ENCODE measurements at places on chromosomes 4 and X.

DNA sequence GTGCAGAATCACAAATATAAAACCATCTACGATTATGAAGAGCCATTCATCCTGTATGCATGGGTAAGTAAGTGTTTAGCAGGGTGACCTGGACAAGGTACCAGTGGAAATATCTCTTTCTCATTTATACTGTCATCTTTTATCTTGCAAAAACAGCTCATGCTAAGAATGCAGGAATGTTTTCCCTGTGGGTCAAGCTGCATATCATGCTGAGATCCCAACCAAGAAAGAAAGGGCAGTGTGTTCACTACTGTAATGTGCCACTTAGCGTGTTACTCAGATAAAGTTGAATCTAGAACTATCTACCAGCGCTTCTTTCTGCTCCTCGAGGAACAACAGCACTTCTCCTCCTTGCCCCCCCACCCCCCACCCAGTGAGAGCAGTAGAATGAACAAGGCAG lies 212.7 kb upstream of the TBL1X start:
- DNase-seq: no peak

DNA sequence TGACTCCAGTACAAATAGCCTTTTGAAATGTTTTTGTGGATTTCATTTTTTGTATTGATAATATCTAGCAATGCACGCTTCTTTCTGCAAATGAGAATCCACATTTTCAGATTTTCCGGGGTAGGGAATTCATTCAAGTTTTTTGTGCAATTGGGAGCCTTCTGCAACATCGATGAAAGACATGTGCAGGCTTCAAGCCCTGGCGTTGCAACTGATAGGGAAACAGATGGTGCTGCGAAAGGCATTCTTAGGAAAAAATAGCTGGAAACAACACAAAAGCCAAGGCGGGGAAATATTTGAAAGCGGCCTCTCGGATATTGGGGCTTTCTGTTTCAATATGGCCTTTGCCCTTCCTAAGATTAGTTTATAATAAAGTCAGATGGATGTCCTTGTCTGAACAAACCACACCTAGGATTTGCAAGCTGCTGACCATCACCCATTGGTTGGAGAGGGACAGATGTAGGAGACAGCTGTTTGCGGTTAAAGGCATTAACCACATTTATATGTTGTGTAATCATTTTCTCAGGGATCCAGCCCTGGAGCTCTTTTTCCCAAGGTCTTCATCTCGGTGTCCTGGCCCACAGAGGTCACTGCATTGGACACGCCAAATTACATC lies 136.5 kb downstream of the PRKX start:
- DNase-seq: no peak

DNA sequence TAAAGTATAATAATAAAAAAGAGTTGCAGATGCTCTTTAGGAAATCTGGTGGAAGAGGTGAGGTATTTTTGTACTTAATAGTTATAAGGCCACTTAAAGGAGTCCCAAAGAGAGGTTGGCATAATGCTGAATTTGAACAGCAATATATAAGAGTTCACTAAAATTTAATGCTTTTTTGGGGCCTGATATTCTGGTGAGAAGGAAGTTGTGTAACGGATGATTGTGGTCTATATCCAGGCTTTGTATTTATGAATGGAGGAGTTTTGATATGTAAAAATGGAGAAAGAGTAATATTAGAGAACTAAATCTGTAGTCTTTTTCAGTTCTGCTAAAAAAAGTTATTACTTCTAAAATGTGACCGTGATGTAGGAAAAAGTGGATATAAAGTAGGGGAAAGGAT lies 20.4 kb downstream of the BMP2K start:
- no peak for DNase-seq

- no peak for DNase-seq
These were observed 521.1 kb downstream of the FSTL5 start for GRCh38 chr4:161642708-161643107.

DNA sequence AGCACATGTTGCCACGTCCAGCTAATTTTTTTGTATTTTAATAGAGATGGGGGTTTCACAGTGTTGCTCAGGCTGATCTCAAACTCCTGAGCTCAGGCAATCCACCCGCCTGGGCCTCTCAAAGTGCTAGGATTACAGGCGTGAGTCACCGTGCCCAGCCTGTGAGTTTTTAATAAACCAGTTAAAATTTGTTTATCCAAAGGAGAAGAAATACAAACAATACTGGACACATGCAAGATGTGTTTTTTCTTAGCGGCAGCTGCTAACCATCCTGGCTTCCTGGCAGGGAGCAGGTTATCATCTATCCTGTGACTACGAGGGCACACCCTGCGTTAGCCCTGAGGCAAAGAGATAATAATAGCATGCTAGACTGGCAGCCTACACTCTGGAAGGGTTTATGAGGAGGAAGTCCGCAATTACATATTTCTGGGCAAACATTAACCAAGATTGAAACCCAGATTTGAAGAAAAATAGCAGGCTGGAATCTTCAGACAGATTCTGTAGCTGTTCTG lies 191.4 kb downstream of the SPRY1 start:
- DNase-seq: peak; percentile 55

- no peak for DNase-seq
These were observed 68.8 kb upstream of the CLNK start for GRCh38 chr4:10753336-10753735.

DNA sequence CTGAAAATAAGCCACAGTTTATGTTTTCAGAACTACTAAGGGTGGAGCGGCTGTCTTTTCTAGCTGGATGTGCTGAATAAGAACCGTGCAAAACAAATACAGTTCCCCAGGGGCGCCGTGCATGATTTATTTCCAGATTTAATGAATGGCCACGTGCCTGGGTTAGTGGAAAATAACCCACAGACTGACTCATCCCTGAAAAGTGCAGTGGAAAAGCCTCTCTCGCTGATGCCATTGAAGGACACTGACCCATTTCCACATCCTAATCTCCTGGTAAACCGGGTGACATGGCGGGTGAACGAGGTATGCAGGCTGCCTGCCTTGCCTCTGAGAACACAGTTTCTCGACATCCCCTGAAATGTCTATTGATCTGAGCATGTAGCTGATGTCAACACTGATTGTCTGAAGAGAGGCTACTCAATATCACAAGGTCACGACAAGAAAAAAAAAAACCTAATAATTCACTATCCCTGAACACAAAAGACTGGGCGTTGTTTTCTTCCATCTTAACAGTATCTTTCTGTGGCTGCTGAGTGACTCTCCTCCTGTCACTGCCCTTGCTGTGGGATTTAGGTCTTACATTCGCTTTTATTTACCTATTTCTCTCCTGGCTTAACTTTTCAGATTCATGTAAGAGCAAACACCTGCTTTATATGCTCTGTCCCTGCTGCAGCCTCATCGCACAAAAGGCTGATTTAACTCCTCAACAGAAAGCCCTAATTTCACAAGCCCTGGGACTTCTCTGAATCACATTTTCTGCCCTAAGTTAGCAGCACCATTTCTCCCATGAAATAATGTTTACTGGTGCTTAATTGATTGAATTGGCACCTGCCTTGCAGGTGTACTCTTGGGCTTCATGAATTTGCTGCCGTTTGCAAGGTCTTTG lies 76.9 kb upstream of the SCOC start:
- DNase-seq: peak; percentile 56

- DNase-seq: no peak
These were observed 16.0 kb upstream of the FGF16 start for GRCh38 chrX:77431227-77431626.

DNA sequence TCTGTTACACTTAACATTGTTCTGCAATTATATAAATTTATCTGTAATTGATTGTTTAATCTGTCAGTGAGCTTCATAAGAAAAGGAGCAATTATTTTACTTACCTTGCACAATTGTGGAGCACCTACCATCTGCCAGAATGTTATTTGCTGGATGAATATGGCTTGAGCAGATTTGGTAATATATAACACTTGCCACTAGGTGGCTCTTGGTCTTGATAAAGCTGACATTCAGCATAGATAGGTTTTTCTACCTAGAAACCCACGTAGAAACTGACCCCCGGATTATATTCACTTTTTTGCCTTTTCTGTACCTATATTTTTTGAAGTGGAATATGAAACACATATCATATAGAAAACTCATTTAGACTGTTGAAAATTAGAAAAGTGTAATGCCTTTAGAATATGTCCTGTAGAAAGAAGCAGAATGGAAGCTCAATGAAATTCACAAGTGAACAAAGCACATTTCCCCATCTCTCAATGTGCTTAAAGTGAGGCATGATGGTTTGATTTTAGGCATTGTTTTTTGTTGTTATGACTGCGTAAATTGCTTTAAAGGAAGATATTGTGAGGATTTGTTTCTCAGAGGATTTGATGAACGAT lies 9.5 kb downstream of the RBPJ start:
- DNase-seq: peak; percentile 25

GRCh38 chrX:119647552-119648420 lies 41.6 kb upstream of the NKRF start:
- no peak for DNase-seq

DNA sequence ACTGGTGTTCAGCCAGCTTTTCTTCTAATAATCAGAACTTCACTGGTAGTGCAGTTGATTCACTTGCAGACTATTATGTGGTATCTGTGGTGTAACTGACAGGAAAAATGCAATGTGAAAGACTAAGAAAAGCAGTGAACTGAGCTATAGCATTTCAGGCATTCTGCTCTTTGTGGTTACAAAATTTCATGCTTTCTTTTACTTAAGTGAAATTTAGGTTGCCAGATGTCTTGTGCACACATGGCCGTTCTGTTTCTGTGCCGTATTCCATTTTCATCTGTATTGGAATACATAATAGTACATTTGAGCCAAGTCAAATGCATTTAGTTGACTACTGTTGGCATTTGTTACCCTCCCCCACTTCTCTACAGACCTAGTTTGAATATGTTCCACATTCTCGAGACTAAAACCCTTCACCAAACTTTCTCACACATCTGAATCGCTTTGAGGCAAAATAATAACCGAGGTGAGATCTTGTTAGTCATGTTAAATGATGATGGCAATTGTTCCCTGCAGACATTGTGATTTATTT lies 8.2 kb downstream of the RTL3 start:
- DNase-seq: no peak

- DNase-seq: no peak
These were observed 399.6 kb upstream of the NDST3 start for GRCh38 chr4:117634716-117635115.

DNA sequence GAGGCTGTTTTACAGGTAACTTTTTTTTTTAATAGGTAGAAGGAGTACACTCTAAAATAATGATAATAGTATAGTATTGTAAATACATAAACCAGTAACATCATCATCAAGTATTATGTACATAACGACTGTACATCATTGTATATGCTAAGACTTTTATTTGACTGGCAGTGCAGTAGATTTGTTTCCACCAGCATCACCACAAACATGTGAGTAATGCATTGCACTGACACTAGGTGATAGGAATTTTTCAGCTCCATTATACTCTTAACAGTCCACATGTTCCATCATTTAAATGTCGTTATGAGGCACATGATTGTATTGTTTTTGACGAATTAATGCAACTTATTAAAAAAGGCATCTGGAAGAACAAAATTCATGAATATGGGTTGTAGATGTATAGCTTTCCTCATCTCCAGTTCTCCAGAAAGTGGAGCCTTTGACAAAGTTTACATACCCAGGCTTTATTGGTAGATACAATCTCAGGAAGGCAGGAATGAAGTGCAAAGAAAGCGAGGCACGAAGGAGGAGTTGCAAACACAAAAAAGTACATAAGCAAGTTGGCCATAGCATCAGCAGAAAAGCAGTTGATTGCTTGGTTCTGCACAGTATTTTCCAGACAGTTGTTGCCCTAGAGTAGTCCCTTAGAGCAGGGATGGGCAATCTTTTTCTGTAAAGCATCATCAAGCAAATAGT lies 336.9 kb upstream of the NR3C2 start:
- no peak for DNase-seq

DNA sequence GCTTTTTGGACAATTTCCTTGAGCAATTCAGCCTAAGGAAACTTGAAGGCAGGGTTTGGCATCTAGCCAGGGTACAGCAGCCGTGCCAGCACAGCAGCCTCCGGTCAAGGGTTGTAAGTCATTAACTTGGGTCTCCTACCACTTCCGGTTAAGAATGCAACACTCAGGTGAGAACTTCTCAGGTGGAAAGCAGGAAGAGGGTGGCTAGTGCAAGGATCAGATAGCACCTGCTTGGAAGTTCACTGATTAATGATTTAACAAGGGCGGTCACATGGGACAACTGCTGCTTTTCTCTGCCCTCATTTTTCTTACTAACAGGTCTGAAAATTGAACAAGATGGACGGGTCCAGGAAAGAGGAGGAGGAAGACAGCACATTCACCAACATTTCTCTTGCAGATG lies 30.1 kb upstream of the SCOC start:
- DNase-seq: peak; percentile 13

- DNase-seq: no peak
These were observed 35.3 kb downstream of the CD99L2 start for GRCh38 chrX:150863191-150863590.

- DNase-seq: no peak
These were observed 114.0 kb downstream of the RBM47 start for GRCh38 chr4:40515398-40516293.

- no peak for DNase-seq
These were observed 21.5 kb downstream of the BTC start for GRCh38 chr4:74772783-74773182.

DNA sequence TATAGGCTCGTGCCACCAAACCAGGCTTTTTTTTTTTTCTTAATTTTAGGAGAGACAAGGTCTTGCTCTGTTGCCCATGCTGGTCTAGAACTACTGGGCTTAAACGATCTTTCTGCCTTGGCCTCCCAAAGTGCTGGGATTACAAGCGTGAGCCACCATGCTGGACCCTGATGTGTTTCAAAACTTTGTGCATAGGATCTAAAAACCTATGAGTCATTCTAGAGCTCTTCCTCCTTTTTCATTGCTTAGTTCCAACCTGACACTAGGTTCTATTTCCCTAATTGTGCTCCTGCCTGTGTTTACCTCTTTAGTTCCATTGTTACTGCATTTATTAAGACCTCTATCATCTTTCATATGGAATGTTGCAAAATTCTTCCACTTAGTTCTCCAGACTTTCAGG lies 57.3 kb downstream of the HPGD start:
- DNase-seq: no peak

- DNase-seq: peak; percentile 34
These were observed 95.1 kb downstream of the USP9X start for GRCh38 chrX:41180194-41180908.

- DNase-seq: no peak
These were observed 639.8 kb downstream of the DMD start for GRCh38 chrX:32571579-32571978.

- no peak for DNase-seq
These were observed 4.6 kb downstream of the RNF175 start for GRCh38 chr4:153755186-153755585.

DNA sequence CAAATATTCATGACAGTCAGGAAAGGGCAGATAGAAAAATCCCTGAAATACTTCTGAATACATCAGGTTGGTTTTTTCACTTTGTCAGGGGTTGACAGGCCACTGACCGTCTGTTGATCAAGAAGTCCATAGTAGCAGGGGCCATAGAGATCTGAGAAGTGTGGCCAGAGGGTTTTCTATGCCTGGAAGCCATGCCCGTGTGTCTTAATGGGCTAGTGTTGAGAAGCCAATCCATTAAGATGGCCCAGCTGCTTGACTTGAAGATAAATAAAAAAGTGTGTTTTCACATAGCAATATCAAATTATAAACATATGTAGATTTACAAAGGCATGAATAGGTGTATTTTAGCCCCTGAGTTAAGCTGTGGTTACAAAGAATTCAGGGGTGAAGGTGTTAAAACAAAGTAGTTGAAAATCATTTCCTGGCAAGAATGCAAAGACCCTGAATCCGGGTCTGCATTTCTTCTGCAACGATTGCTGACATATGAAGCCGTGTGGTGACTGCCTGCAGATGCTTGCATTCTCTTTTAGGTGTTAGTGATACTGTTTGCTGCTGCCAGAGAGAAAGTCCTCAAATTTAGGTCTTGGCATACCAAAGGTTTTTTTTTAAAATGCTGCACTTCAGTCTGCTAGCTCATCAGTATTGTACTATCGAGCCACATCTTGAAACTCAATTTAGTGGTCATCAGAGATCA lies 9.3 kb upstream of the LIMCH1 start:
- DNase-seq: no peak
